ENCODE measurements at places on chromosomes 12 and 14.
A peak's percentile ranks its signal among the peaks of the same experiment; 100 is the strongest.

DNA sequence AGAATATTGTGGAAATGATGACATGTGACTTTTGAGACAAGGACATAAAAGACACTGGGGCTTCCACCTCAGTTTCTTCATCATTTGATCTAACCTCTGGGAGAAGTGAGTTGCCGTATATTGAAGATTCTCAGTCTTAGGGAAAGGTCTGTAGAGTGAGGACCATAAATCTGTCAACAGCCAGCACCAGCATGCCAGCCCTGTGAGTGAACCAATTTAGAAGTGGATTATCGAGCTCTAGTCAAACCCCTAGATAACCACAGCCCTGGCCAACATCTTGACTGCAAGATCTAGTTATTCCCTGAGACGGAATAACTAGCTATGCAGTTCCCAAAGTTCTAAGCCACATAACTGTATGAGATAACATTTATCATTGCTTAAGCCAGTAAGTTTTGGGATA, 108.8 kb upstream of the PTPRR start:
- DNase-seq, result no peak

- no peak for DNase-seq
Measured at GRCh38 chr14:68522510-68523325, 270.1 kb downstream of the ZFP36L1 start.

DNA sequence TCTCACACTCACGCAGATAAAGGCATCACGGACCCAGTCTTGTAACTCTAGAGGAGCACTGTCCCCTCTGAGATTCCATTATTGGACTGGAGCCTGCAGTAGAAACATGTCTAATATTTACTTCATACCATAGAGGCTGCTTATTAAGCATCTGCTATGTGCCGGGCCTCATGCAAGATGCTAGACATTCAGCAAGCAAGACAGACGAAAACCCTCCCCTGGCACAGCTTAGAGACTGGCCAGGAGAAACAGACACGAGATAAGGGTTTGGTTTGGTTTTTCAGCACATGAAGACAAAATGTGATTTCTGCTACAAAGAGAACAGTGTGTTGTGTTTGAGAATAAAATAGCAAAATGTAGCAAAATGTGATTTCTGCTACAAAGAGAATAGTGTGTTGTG, 719.2 kb downstream of the MED13L start:
- no peak for DNase-seq

- DNase-seq, result no peak
Measured at GRCh38 chr12:5478081-5478706, 46.3 kb downstream of the NTF3 start.

DNA sequence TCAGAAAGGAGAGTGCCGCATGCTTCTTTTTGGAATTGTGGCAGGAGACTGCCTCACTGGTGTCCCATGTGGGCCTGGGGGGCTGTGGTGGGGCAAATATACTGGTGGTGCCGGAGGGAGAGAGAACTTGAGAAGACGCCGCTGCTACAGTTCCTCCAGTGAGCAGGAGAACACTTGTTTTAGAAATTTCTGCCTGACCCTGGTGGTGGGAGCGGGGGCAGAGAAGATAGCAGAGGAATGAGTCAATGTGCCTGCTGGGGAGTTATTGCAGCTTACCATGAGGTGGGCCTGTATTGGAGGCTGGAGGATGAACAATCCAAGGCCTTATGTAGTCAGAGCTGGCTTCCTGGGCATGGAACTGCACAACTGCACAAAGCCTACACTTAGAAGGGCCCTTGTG, 211.8 kb downstream of the SNAPC1 start:
- peak; percentile 35 for DNase-seq

DNA sequence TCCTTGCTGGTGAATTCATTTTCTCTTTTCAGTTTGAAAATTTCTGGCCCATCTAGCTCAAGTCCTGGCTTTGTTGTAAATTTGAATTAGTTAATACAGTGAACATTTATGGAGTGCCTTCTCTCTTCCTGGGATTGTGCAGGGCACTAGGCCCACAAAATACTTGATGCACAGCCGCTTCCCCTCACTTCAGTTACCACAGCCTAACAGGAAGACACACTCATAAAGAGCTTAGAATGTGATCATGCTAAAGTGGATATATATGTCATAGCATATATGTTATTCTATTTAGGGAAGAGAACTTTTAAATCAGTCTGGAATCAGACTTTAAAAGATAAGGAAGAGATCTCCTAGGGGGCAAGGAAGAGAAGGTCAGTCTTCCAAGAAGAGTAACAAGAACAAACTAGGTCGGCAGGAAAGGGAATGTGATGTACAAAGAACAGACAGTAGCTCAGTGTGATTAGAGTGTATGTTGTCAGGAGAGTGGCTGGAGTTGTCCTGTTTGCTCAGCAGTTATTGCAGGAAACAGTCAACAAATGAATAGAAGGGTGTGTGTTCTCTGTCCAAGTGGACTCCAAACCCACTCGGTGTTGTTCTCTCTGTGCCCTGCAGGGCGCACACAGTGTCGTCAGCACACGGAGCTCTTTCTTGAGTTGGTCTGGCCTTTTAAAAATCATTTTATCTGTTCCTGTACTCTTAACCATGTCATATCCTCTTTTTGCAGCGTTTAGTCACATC, 74.4 kb downstream of the DAAM1 start:
- no peak for DNase-seq

GRCh38 chr12:25960143-25960542, 1.7 kb downstream of the RASSF8 start:
- DNase-seq, result no peak

GRCh38 chr12:21678959-21679358, 21.3 kb upstream of the LDHB start:
- no peak for DNase-seq

DNA sequence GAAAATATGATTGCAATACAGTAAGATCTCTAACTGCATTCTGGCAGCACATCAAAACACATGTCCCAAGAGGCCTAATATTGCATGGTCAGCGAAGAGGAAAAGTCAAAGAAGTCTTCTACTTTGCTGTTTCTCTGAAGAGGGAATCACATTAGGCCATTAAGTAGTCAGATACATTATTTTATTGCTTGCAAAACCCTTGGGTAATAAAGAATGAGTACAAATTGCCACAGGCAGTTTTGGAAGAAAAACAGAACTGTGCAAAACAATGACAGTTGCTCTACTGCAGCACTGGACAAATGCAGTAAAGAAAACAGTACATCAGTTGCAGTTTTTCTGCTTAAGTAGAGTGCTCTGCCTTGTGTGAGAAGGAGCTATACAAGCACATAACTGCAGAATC, 211.9 kb downstream of the MED13L start:
- DNase-seq, result no peak

- no peak for DNase-seq
Measured at GRCh38 chr12:26297396-26298070, 102.2 kb downstream of the SSPN start.

All from smooth muscle cell of the brain vasculature (primary cell).